Kidney glomerular epithelial cell (primary cell): ENCODE measurements at places on chromosomes 2 and 18.

DNA sequence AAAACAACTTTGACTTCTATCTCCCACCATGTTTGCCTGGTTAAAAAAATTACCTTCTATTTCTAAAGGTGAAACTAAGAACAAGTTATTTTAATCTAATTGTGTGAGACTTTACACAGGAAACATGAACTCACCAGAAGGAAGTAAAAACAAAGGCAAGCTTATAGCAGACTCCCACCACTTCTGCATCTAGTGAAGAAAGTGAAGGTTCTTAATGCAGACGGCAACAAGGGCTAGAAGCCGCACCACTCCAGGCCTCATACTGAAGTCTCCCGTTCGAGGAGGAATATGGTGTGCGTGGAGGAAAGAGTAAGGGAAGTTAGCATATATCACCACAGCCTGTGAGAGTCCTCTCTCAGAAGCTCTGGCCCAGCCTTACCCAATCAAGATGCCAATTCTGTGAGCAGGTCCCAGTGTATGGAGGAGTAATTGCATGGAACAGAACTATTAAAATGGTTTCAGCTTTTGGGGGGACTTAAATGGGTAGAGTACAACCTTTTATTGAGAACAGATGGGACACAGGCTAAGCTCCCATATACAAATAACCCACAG, 958.7 kb downstream of the BCL11A start:
- no peak for DNase-seq

GRCh38 chr2:63053081-63053888, 2.7 kb downstream of the OTX1 start:
- DNase-seq, result no peak

DNA sequence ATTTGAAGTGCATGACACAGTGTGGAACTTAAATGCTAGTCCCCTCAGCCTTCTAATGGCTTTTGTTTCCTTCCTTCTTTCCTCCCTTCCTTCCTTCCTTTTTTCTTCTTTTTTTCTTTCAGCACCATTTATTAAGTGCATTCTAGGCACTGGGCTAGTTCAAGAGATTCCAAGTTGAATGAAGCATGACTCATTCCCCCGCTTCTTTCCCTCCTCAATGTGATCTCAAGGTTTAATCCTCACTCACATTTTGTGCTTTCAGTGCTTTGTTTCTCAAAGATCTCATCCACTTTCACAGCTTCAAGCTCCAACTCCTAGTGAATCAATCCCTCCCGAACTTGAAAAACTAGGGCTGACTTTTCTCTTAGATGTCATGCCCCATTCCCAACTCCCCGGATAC, 90.1 kb downstream of the LBH start:
- DNase-seq, result peak; percentile 16

DNA sequence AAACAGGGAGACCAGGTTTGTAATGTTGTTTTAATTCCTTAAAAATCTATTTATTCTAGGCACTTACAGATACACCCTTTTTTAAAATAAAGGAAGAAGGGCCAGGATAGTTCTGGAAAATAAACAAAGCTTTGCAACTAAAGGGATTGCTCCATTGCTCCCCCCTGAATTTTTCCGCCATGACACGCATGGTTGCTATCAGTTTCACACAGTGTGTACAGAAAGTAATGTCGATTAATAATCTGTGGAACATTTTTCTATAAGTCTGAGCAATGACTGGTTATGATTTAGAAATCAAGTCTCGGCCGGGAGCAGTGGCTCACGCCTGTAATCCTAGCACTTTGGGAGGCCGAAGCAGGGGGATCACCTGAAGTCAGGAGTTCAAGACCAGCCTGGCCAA, 90.8 kb downstream of the GAREM1 start:
- DNase-seq, result no peak

DNA sequence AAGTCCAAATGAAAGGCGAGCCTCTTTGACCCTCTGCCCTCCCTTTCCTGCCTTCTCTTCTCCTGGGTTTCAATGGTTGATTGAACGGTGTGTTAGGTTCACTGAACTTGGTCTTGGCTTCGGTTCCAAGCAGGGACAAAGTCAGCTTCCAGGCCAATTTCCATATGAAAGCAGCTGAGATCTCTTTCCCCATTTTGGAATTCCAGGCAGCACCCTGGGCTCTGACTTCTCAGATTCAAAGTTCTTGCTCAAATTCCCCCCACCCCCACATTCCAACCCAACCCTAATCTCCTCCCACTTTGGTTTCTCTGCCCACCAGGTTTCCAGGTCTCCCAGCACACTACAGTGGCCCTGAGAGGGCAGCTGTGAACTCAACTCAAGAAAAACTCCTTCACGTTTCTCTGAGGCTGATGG, 231.0 kb downstream of the INSIG2 start:
- DNase-seq, result no peak

DNA sequence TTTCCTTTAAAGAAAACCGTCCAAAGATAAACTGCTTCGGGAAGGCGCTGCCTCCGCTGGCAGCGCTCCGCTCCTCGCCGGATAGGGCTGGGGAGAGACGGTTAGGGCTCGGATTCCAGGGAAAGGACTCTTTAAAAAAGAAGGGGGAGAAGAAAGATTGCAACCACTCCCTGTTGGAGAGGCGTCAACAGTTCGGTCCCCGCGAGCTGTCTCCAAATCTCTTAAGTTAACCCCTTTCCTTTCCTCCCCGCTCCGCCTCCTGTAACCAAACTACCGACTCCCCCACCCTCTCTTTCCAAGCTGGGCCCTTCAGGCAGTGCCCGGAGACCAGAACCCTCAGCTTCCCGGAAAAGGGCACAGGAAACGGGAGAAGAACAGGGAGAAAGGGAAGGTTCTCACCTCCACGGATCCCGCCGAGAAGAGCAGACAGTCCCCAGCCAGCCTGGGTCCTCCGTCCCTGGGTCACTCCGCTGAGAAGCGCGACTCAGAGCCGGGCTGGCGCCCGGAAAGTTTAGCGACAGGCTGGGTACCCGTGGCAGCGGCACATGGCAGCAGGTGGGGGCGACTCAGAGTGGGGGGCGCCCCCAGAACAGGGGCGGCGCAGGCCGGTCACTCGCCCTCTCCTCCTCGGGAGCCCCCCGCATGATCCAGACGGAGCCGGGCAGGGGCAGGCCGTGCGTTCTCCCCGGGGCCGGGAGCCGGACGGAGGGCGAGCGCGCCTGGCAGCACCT, 675 bp downstream of the FZD5 start:
- DNase-seq, result peak; percentile 41

DNA sequence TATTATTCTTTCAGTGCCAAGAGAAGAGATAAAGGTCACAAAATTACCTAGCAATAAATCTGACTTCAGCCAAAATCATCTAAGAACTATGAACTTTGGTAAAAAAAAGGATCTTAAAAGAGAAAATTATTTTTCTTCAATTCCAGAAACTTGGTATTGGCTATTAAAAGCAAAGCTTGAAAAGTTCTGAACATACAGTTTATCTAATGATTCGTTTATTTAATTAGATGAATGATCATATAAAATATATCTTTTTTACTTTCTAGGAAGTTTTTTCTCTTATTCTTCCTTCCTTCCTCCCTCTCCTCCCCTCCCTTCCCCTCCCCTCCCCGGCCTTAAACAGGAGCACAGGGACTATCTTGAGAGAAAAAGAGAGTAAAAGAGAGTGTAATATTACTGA, 536.1 kb downstream of the SOX11 start:
- DNase-seq, result no peak

GRCh38 chr2:22290302-22290701, 1094.7 kb upstream of the KLHL29 start:
- no peak for DNase-seq

DNA sequence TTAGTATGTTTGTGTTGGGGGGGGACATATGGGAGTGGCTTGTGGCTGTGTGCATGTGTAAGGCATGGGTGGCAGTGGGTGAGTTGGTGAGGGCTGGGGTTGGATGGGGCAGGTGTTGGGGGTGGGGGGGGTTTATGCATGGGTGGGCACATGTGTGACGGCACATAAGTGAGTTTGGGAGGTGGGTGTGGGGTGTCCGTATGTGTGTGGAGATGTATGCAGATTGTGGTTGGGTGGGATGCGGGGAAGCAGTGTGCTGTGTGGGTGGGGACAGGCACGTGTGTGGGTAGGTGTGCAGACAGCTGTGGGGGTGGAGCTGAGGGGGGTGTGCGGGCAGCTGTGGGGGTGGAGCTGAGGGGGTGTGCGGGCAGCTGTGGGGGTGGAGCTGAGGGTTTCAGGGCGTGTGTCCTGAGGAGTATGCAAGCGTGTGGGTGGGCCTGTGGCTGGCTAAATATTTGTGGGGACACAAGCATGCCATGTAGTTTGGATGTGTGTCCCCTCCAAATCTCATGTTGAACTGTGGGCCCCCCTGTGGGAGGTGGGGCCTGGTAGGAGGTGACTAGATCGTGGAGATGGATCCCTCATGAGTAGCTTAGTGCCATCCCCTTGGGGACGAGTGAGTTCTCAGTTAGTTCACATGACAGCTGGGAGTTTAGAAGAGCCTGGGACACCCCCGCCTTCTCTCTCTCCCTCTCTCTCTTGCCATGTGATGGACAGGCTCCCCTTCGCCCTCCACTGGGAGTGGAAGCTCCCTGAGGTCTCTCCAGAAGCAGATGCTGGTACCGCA, 59.4 kb downstream of the ANKMY1 start:
- no peak for DNase-seq

- DNase-seq, result no peak
Measured at GRCh38 chr2:99864561-99865553, 277.5 kb downstream of the AFF3 start.

- DNase-seq, result peak; percentile 38
Measured at GRCh38 chr2:99380376-99381010, 43.3 kb downstream of the EIF5B start.
